Putamen (tissue), 1 donor: ENCODE measurements at places on chromosomes 5 and 9.

- DNase-seq, result no peak
These were observed 1888.0 kb upstream of the CDH9 start for GRCh38 chr5:28926422-28926821.

GRCh38 chr9:19807182-19807892 lies 18.5 kb upstream of the SLC24A2 start:
- no peak for DNase-seq

DNA sequence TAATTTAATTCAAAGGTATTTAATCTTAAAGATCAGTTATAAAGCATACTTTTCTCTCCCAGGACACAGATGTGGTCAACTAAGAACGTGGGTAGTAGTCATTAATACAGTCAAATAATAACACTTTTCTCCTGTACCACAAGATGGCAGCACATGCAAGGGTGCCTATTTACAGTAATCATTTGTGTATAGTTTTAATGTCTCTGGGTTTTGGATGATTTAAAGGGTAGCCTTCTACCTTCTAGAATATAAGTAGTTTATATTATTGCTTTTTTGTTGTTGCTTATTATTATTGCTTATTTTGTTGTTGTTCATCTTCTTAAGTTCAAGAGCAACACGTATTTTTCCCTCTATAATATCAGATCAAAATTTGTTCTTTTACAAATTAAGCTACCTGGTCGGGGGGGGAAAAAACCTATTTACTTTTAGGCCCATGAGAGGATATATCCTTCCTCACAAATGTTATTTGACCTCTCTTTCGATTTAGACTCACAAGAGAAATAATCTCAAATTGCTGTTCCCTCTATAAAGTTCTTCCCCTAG lies 59.6 kb upstream of the SLC27A6 start:
- peak; percentile 45 for DNase-seq

DNA sequence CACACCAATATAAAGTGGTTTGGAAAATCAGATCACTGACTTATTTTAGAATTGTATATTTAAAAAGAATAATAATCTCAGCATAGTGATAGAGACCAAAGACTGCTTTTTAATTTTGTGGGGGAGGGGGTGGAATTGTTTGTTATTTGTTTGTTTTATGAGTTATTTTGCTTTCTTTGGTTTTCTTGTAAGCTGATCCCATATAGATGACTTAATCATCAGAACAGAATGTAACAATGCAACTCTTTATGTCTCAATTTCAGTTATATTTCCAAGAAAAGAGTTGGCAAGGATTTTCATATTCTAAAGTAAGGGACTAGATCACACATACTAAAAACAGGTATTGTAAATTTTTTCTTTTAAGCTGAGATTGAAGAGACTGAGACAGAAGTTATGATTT lies 984.9 kb downstream of the TLE4 start:
- no peak for DNase-seq

GRCh38 chr5:159730285-159730684 lies 186.0 kb upstream of the ADRA1B start:
- DNase-seq, result no peak

DNA sequence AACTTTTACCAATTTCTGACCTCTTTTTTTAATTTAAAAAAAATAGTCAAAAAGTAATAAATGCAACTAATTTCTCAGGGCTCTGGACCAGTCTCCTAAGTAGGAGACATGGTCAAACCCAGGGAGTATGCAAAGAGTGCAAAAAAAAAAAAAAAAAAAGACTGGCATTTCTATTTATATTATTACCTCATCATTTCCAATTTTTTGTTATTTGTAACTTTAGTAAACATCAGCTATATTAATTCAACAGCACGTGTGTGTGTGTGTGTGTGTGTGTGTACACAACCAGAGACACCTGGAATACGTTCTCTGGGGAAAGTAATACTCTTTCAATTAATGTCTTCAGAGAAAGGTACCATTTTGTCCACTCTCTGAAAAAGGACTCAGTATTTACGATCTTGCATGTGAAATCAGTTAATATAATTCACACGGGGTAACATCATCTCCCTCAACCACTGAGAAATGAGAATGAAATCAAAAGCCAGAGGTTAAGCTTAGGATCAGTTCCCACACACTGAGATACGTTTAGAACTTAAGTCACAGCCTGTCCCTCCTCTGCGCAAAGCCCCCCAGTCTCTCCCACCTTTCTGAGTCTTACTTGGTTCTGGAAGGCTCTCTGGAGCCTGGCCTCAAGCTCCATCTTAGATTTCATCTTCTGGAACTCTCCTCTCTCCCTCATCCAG lies 21.9 kb downstream of the ZNF608 start:
- DNase-seq, result no peak
